IMR-90 (cell line): ENCODE measurements at places on chromosomes 11 and 22. TPM values are rescaled to one million over a fixed set of nuclear protein-coding genes. Genes with fewer than 3 reads are reported as not detected.
A peak's percentile ranks its signal among the peaks of the same experiment; 100 is the strongest.

- DNase-seq: no peak
Measured at GRCh38 chr11:33016654-33017053, 976 bp downstream of the DEPDC7 start.

Gene GSTT4
- total RNA-seq: not detected in 2 replicates

Gene PDE3B
- 1.1 and 1.3 TPM in 2 replicates for total RNA-seq

Gene PIK3C2A
- total RNA-seq: 36.6 and 56.4 TPM in 2 replicates

- DNase-seq: peak; percentile 37
Measured at GRCh38 chr11:14318581-14318981, 40.4 kb downstream of the RRAS2 start.
